ENCODE measurements at places on chromosomes 1 and 21.
A peak's percentile ranks its signal among the peaks of the same experiment; 100 is the strongest.

DNA sequence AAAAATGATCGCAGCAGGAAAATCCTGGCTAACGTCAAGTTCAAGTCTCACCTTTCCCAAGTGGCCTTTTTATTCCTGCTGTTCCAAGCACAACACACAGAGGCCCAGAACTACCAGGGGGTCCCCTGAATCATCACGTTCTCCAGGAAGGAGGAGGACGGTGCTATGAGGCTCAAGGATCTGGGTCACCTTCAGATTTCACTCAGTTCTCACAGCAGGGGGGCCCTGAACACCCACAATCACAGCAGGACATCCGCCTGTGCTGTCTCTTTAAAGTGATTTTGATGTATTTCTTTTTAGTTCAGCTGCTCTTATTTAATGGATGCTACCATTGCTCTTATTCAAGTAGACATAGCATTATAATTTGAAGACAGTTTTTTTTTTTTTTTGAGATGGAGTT is 173.4 kb downstream of the HUNK start:
- DNase-seq, result no peak

DNA sequence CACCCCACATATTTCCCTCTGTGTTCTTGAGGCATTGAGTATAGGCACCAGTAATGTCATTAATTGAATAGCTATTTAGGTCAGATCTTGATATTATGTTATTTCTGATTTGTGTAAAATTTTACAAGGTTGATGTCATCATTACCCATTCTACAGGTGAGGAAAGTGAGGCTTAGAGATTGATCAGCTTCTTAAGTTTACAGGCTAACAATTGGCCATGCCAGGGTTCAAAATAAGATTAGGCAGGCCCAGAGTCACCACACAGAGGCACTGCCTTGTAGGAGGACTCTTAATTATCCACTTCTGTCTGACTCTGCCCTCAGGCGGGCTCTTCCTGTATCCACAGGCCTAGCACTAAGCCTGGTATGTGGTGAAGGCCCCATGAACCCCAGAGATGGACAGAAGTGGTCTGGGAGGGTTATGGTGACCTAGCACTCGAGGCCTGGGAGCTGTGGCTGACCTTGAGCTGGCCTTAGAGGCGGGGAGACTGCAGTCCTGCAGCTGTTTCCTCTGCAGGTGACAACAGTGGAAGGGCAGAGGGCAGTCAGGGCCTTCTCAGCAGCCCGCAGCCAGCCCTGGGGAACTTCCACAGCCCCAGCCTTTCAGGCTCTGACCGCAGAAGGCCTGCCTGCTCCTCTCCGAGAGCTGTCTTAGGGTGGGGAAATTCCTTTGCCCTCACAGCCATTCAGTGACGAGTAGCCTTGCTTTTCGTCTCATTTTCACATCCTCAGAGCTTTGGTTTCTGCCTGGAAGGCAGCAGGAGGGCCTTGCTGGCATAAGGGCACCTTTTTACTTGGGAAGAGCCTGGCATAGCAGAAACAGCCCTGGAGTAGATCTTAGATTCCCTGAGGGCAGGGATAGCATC is 12.2 kb downstream of the ZDHHC18 start:
- no peak for DNase-seq

DNA sequence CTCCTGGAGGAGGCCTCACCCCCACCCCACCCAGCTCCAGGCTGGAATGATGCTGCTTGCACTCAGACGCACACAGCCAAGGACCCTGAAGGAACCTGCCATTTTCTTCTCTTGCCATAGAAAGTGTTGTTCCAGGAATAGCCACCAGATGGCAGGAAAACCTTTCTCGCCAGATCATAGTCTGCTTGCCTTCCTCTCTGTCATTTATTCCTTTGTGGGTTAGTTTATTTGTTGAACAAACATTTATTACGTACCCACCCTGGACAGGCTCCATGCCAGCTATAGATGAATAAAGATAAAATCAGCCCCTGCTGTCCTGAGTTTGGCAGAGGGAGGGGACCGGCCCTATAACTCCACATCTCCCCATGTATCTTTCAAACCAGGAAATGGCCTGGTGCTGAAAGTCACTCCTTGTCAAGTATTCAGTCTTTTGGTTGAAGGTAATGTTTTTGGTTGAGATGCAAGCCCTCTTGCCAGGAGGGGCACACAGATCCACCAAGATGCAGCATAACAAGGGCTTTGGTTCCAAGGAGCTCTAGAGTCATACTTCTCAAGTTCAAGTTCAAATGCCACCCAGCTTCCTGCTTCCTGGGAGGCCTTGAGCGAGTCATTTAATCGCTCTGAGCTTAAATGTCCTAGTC is 7.0 kb upstream of the KCNC4 start:
- DNase-seq, result peak; percentile 64

DNA sequence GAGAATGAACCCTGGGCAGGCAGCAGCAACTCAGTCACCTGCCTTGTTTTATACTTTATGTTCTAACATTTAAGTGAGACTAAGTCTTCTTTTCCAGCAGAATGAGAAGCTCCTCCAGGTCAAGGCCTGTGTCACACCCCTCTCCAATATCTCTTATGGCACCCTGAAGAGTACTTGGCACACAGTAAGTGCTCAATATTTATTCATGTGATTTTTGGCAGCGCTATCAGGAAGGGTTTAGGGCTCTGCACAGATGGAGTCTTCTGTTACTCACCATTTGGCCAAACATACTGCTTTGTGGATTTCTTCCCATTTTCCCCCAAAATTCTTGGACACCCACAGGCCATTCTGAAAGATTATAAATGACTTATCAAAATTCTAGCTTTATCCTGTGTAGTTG is 43.8 kb upstream of the MYBPHL start:
- peak; percentile 14 for DNase-seq

DNA sequence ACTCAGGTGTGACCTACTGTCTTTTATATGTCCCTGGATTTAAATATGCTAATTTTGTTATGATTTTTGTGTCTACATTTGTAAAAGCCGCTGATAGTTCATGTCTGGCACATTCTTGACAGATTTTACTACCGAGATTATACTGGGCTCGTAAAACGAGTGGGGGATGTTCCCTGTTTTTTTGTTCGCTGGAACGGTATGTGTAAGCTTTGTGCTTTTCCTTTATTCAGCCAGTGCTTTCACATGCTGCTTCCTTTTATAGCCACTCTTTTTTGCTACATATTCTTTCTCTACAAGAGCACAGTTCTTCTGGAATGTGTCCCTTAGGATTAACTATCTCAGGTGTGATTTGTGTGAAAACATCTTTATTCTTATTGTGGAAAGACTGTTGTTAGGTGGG is 46.6 kb downstream of the ADARB1 start:
- no peak for DNase-seq

DNA sequence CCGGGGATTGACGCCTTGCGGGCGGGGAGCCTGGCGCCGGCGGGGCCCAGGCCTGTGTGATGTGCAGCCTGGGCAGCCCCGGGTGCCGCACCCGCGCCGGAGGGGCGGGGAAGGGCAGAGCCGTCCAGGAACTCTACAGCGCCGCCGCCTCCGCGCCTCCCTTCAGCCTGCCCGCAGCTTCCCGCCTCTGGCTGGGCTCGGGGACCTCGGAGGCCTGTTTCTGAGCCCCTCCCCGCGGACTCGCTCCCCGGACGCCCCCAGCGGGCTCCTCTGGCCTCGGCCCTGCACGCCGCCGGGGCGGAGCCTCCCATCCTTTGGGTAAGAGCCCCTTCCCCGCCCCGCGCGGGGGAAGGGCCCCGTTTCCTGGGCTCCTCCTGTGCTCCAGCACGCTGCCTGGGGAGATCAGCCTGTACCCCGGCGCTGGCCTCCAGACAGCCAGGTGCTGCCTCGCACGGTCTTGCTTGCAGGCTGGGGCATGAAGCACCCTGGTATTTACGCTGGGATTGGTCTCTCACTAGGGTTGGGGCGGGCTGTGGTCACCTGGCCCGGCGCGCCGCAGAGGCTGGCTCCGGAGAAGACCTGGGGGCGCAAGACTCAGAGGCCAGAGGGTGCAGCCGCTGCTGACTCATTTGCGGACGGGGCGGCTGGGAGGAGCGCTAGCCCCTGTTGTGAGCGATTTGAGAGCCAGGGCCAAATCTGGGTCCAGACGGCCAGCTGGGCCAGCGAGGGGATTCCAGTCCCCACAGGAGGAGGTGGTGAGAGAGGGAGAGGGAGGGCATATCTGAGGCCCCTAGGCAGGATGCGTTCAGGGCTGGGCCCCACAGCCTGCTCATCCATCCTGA is 5.7 kb upstream of the ACOT11 start:
- peak; percentile 66 for DNase-seq

DNA sequence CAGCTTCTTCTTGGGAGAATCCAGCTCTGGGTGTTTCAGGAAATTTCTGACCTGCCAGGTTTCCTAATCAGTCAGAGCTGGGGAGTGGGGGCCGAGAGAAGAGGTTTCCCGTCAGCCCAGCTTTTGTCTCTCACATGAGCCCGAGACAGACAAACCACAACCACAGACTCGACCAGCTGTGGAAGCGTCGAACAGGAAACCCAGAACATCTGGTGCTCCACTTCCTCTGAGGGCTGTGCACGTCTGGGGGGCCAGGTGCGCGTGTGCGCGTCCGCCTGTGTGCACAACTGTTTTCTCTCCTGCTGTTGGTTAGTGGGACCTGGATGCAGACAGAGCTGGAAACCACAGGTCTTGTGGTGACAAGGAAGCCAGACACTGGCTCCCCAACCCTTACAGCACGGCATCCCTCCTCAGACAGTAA is 113.0 kb upstream of the SLC25A33 start:
- DNase-seq, result no peak

DNA sequence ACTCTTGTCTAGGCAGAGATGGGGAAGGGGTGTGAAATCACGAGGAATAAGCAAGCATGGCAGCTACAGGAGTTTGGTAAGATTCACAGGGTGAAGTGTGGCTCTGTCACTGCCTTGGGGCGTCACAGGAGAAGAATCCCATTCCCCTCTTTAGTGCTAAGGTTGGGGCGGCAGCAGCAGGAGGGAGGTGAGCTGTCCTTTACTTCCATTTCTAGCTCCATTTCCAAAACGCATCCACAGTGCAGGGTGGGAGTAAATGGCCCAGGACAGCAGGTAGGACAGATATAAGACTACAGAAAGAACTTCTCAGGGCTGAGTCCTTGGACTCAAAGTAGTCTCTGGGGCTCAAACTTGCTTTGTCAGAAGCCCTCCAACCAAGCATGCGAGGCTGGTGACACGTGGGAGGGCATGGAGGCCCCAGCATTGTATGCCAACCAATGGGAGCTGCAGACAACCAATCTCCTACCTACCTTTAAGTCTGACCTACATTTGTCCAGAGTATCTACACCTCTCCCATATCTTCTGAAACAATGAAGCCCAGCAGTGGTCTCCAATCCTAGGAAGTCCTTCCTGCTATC is 8.5 kb downstream of the MEF2D start:
- DNase-seq, result no peak

DNA sequence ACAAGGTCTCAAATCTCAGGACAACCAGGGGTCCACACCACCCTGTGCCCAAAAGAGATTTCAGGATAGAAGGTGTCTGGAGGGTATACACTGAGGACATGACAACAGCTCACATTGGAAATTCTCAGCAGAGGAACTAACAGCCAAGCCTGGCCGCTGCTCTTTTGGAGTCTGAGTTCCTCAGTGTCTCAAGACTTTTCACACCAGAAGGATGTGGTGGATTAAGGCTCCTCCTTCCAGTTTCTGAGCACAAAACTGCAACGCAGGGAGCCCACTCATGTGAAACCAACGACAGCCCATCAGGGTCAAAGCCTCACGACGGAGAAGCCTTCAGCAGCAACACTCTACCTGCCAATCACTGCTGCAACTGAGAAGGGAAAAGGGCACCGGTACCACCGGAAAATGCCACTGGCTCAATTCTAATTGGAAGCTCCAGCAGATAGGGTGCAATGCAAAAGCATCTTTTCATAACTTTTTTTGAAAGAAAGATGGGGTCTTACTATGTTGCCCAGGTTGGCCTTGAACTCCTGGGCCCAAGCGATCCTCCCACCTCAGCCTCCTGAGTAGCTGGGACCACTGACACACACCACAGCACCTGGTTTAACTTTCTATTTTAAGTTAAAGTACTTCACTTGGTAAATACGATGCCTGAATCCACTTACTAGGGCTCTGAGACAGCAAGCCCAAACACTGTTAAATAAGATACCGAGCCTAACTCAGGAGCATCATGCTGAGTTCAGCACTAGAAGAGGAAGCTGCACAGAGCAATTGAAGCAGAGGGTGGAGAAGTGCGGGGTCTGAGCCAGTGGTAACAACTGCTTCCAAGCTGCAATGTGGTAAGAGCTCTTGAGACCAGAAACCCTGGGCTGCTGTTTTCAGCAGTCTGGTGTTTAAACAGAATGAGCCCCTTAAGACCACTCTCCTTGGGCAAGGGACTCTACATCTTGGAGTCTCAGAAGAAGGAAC is 7.8 kb downstream of the CAPZB start:
- no peak for DNase-seq

DNA sequence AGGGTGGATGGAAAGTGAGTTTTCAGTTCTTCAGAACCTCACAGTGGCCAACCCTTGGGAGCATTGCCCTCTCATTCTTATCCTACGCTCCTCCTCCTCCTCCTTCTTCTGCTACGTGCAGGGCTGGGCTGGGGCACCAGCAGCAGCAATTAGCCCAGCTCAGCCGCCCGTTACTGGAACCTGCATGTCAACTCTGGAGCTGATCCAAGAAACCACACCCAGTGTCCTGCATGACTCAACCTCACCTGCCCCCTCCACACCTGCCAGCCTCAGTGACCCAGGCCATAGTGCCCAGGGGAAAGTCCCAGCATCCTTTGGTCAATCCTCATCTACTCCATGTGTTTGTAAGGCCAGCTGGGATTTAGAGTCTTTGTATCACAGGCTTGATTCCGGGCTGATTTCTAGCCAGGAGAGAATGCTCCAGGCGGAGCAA is 12.6 kb downstream of the ELF3 start:
- DNase-seq, result peak; percentile 81

- DNase-seq, result no peak
Observed at GRCh38 chr1:207217778-207218511, 103.5 kb upstream of the CD55 start.

GRCh38 chr1:23168079-23168444 is 594 bp downstream of the LUZP1 start:
- DNase-seq, result peak; percentile 24

DNA sequence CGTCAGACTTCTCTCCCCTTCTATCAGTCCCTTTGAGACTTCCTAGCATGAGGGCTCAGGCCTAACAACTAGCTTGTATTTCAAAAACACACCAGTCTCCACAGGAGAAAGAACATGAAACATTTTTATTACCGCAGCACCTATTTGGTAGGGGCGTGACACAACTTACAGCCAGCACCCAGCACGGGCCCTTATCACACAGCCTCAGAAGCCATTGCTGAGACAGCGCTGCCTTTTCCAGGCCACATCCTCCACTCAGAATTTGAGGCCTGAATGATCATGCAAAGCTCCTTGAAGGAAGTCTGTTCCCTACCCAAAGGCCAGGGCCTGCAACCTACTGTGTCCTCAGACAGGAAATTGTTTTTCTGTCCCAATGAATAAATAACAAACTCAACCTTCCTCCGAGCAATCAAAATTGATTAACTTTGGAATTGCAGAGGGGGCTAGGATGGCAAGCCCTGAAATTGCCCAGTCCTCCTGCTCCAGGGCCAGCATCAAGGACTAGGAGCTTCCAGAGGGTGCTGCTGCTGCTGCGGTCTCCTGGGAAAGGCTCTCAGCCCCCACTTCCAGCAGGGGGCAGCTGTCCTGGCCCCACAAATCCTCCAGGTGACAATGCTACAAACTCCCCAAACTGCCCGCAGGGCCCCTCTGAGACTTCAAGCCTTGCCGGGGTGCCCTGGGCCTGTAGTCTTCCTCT is 94.3 kb upstream of the GALNT2 start:
- no peak for DNase-seq

GRCh38 chr21:26064506-26064905 is 106.1 kb downstream of the APP start:
- DNase-seq, result no peak

GRCh38 chr1:222654849-222655248 is 37.0 kb downstream of the MIA3 start:
- no peak for DNase-seq

All from NCI-H2081 (cell line).